HL-60 (cell line): ENCODE measurements at places on chromosomes 7 and 10.

GRCh38 chr7:150345012-150345411 lies 3.6 kb upstream of the RARRES2 start:
- no peak for DNase-seq

DNA sequence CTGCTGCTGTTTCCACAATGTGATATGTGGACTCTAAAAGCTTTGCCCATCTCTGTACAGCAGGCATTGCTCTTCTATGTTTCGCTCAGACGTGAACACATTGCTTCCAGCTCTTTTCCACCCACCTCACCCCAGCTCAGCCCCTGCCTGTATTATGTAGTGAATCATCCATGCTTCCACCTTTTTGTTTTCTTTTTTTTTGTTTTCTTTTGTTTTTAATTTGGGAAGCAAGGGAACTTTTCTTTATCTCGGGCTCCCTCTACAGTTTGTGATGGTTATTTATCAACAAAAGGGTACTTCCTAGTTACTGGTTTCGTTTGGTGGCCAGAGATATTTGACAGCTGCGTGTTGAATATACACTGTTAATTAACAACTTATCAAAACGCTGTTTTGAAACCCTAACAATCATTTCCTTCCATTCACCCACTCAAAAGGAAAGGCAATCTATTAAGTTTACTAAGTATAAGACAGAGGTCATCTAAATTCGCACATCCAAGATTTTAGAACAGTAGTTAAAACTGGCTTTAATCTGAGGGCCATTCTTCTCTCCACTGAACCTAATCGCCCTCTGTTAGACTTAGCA lies 127.9 kb upstream of the STK17A start:
- no peak for DNase-seq

DNA sequence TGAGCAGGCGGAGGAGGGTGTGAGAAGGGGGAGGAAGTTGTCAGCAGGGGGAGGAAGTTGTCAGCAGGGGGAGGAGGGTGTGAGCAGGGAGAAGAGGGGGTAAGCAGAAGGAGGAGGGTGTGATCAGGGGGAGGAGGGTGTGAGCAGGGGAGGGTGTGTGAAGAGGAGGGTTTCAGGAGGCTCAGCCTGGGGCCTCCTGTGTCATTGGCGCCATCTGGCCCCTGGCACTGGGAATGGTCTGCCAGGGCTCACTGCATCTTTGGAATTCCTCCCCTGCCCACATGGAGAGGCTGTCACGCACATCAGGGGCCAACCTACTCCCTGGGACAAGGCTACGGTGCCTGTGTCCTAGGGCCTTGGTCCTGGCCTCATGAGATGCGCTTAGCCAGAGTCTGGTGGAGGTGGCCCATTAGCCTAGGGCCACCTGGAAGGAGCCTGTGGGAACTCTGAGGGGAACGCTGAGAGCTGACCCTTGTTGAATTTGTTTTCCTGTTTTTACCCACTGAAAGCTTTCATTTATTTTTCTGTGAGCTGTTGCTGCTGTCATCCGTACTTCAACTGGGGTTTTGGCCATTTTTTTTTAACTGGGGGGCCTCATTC lies 18.0 kb downstream of the CAMK2B start:
- DNase-seq: peak; percentile 41

DNA sequence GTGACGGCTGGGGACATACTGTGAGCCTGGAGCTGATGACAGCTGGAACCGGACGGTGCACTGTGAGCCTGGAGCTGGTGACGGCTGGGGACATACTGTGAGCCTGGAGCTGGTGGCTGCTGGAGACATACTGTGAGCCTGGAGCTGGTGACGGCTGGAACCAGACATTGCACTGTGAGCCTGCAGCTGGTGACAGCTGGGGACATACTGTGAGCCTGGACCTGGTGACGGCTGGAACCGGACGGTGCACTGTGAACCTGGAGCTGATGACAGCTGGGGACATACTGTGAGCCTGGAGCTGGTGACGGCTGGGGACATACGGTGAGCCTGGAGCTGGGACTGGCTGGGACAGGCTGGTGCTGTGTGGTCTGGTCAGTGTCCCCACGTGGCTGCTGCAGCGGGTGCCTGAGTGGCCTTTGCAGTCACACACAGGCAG lies 47.9 kb downstream of the PTPRN2 start:
- no peak for DNase-seq

- DNase-seq: peak; percentile 96
Measured at GRCh38 chr10:75358835-75359421, 42.6 kb downstream of the ZNF503 start.

DNA sequence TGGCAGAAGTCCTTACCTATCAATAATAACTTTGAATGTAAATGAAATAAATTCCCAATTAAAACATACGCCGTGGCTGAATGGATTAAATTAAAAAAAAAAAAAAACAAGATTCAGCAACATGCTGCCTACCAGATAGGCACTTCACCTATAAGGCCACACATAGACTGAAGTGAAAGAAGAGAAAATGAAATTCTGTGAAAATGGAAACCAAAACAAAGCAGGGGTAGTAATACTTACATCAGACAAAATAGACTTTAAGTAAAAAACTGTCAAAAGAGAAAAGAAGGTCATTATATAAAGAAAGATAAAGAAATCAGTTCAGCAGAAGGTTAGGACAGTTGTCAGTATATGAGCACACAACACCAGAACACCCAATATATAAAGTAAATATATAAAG lies 55.3 kb downstream of the TCAF1 start:
- DNase-seq: no peak

DNA sequence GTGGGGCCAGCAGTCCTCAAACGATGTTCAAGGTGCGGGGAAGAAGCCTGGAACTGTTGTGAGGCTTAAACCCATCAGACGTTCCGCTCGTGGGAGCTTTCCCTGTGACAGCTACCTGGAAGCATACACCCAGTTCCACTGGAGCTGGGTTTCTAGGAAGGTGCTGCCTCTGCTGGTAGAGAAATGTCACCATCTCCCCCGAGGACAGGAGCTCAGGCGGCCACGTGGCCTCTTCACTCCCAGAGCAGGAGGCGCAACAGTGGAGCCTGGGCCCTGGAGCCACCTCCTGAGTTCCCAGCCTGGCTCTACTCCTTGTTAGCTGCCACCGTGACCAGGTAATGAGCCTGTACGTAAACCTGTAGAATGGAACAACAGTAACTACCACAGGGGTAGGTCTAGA lies 156.1 kb downstream of the ADARB2 start:
- DNase-seq: no peak

DNA sequence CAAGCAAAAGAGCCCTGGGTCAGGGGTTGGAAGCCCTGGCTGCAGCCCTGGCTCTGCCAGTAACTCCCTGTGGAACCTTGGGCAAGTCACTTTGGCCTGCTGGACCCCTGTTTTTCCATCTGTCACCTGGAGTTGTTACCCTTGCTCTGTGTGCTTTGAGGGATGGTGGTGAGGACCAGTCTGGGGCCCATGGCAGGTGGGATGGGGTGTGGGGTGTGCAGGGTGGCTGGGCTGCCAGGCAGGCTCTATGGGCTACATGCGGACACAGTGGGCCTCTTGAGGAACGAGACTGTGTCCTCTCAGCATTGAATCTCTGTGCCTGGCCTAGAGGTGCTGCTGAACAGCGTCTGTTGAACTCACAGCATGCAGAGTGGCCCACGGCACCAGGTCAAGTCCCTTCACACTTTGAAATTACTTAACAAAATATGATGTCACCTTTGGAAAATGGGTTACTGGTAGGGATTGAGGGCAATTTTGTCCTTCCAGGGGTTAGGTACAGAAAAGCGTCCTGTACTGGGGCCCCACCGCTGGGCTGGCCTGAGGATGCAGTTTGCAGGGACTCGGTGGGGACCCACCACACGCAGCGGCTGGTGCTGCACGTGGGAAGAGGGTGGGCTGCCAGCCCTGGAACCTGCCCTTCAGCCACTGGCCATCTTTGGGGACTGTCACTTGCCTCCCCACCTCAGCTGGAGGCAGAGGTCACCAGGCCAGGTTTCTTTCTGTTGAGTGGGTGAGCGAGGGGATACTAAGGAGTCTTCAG lies 45.3 kb downstream of the PRF1 start:
- DNase-seq: no peak

- DNase-seq: no peak
Measured at GRCh38 chr7:102072636-102073209, 213.9 kb upstream of the SH2B2 start.

DNA sequence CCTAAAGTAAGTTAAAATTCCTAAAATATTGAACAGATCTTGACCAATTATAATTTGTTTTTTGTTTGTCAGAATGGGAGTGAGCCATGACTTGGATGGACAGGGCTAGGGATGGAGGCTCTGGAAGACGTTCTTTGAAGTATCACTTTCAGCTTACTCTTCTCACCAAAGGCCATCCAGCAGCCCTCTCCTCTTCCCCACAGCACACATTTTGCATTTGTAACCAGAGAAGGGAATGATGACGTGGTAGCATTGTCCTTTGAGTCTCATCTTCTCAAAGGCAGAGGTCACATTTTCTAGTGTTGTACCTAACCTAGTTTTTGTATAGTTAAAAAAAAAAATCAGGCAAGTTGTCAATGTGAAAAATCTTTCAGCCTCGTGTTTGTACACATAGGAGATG lies 43.8 kb upstream of the AGR3 start:
- no peak for DNase-seq

DNA sequence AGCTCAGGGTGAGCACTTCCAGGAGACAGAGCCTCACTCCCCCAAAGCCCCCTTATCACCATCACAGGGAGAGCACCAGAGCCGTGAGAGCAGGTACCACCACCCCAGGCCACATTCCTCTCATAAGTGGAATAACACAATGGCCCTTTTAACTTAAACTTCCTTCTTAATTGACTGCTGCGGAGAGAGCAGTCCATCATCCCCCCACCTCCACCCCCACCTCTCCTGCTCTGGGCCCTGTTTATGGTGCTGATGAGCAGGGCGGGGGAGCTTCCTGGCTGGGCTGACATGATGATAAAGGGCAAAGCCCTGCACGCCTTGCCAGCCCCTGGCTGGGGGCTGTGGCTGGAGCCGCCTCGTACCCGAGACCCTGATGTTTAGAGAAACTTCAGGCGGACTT lies 81.4 kb upstream of the PODXL start:
- no peak for DNase-seq

- no peak for DNase-seq
Measured at GRCh38 chr7:64685741-64686140, 19.8 kb downstream of the ZNF107 start.
